ENCODE measurements at places on chromosomes 7 and 10.

GRCh38 chr7:142876991-142877910, 8.3 kb downstream of the TRPV6 start:
- no peak for DNase-seq

GRCh38 chr10:10396601-10397000, 621.1 kb upstream of the CELF2 start:
- DNase-seq, result no peak

DNA sequence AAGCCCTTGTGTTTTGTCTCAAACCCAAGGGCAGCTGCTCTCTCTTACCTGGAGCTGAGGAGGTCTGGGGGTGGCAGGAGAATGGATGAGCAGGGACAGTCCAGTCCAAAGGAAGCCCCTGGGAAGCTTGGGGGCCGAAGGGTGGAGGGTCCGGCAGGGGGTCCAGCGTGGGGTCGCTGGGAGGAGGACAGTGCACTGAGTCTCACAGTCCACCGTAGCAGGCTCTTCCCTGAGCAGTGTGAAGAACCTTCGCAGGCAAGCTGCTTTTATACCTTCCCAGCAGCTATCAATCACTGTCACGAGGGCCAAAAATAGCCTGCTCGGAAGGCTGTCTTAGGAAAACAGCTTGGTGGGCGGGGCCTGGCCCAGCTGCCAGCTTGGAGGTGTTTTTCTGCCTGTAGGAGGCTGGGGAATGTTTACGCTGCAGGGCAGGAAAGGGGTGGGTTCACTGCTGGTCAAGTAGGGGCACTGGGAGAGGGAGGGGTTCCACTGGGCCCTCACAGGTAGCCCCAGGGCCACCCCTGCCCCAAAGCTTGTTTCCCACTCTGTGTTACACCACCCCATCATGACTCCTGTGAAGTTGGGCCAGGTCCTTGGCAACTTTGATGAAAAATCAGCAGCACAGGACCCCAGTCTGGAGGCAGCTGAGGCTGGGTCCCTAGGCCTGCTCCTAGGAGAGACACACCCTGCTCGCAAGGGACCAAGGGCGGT, at the start of gene DEPP1:
TSS of gene DEPP1 (minus strand) at position 240 of the 711 bp plus-strand sequence. CDS start 779 bp downstream, outside the sequence.
- DNase-seq, result no peak

GRCh38 chr7:22610951-22611757, 111.2 kb upstream of the STEAP1B start:
- DNase-seq, result no peak

- DNase-seq, result no peak
These were observed 103.8 kb downstream of the TCF7L2 start for GRCh38 chr10:113053881-113054280.

GRCh38 chr7:158325530-158326381, 261.9 kb downstream of the PTPRN2 start:
- no peak for DNase-seq

DNA sequence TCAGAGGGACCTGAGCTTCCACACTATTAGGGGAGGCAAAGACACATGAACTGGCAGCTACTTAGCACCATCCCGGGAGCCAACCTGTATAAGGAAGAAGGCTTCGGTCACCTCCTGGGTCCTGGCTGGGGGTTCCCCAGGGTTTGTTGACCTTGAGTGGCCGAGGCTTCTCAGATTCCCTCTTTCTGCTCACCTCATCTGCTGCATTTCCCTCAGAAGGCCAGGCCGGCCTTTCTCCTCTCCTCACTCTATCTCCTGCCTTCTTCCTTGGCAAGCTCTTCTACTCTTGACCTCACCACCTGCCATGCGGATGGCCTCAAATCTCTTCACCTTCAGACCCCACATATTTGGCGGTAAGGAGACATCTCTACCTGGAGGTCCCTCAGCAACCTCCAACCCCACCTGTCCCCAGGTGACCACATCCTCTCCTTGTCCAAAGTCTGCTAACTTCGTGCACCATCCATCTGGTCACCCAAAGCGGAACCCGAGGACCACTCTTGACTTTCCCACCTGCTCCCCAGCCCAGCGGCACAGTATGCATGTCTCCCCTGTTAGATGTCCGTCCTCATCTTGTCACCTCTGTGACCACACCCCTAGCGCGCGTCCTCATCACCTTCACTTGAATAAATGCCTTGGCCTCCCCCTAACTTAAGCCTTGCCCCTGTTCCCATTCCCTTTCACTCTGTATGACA, 133.8 kb upstream of the UNC5B start:
- no peak for DNase-seq

DNA sequence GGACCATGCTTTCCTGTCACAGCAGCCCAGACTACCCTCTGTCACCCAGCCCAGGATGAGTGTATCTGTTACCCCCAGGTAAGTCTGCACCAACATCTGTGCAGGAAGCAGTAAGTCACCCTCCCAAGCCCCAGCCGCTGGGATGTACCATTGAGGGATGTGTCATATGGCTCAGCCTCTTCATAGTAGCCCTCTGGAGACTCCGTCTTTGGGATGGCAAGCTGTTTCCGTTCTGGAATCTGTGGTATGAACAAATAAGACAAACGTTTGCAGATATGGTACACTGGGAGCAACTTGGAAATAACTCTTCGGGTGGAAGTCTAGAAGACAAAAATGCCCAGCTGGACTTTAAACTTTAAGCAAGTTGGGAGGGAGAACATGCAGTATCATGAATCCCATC, 81.3 kb downstream of the AFAP1L2 start:
- no peak for DNase-seq

GRCh38 chr7:142188846-142189245, 69.0 kb downstream of the PRSS58 start:
- no peak for DNase-seq

DNA sequence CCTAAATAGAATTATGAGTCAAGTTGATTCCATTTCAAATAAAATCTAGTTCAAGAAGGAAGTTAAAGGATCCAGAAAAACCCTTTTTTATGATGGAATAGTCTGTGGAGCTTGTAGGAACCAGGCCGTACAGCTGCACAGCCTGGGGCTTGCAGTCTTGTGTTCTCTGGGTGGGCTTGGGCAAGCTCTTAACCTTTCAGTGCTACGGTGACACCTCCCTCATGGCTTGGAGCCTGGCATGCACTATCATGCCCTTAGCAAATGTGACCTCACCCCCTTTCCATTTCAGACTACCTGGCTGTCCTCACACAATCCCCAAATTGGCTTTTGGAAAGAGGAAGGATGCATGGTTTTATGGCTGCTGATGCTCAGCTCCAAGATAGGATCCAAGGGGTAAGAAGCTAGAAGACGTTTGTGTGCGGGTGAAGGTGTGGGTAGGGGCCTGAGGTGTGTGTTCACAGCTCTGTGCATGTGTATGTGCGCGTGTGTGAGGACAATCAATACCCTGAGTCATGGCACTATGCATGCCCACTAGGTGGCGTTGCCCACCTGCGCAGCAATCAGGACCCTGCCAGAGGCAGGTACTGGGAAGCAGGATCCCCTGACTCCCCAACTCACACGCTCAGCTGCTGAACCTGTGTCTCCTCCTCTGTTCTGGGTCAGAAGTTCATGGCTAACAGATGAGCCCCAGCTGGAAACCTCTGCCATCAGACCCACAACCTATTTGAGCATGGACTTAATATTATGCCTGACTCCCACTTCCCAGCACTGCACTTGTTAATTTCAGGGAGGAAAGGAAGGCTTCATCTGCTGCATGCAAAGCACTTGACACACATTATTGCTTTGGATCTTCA, 113.4 kb downstream of the PTPN20 start:
- DNase-seq, result peak; percentile 70

DNA sequence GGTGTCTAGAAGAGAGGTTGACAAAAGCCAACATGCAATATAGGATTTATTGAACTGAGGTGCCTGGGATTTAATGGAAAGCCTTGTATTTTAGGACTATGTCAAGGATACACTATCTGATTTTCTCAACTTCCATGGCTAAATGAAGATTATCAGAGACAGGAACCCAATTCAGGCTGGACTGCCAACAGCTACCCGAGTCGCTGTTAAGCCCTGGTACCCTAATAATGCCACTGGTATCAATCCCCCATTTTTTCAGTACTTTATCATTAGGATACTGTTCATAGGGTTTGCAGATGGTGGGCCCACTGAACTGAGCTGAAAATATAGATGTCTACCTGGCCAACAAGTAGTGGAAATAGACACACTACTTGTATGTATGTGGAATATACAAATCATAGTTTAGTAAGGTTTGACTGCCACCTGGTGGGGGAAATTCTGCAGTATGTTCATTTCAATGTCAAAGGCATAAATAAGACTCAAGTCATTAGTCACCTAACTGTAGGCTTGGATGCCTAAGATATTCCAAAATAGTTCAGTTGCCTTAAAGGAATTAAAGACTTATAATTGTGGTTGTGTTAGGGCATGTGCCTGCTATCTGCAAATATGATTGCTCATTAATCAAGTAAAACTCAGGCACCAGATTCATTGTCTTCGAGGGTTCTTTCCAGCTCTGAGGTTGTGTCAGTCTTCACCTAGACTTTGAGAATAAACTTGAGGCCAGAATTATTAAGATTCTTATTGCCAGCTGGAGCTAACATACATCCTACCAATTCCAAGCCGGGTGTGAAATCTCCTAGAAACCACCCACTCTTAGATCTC, 34.1 kb upstream of the NOBOX start:
- peak; percentile 3 for DNase-seq

GRCh38 chr10:132942101-132943057, at the start of gene CFAP46:
CFAP46 (minus strand) TSS chr10:132942570; CDS start chr10:132942484, 86 bp downstream.
- DNase-seq, result peak; percentile 29

- DNase-seq, result no peak
These were observed 1.0 kb upstream of the KNDC1 start for GRCh38 chr10:133158756-133159610.

DNA sequence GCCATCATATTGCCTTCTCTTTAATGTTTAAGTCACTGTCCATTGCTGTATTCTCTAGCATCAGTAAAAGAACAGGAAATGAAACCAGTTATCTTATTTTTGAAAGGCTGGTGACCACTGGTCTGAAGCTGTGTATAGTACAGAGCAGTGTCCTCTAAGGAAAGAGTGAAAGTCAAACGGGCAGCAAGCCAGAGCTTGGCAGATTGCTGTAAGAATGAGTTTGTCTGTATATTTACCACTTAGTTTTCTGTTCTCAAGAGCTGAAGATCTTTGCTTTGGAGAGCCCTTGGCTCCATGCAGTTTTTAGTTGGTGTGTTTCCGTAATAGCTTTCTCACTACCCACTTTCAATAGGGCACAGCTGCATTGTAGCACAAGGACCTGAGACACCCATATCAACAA, 31.9 kb downstream of the PCBD1 start:
- no peak for DNase-seq

- DNase-seq, result no peak
These were observed 176.0 kb downstream of the KMT2E start for GRCh38 chr7:105189859-105190492.

DNA sequence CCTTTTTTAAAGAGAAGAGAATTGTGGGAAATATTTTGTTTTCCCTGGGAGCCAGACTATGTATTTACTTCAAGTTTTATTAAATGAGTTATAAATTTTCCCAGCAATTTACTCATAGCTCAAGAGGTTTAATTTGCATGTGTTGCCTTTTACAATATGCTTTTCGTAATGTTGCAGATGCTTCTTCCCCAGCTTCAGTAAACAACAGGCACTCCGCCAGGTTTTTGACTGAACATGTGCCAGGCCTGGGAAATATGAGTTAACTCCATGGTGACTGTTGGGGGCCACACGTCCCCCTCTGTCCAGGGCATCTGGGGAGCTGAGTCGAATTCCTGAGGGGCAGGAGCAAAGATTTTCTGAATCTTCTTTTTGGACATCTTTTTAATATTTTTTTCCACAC, 545.7 kb downstream of the LRMDA start:
- DNase-seq, result no peak

GRCh38 chr7:123876557-123877256, 31.7 kb downstream of the HYAL4 start:
- no peak for DNase-seq

- DNase-seq, result no peak
These were observed 279.6 kb downstream of the ELFN1 start for GRCh38 chr7:1949681-1950055.

DNA sequence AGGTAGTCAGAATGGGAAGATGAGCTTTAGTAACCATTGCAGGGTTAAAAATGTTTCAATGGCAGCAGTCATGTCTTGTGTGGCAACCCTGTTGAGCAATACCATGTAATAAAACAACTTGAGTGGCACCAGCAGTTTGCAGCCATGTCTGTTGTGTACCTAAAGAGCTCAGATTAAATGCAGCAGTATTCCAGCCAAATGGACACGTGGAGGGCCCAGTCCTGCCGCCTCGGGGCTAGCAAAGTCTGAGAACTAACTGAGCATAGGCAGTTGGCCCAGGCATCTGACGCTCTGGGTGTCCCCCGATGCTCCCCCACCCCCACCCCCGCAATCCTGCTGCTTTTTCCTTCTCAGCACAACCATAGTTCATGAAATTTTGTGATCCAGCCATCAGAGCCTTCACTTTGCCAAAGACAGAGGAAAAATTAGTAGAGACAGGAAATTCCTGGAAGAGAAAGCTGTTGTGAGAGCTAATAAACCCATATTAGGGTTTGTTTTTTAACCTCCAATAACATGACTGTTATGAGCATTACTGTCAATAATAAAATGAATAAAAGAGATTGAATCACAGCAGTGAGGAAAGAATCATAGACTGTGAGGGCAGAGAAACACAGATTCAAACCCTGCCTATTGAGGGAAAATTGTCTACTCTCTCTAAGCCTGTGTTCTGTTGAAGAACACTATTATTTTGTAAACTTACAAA, 220.6 kb upstream of the RHOBTB1 start:
- DNase-seq, result no peak

- DNase-seq, result no peak
These were observed 66.4 kb downstream of the GALNT17 start for GRCh38 chr7:71198391-71198790.

GRCh38 chr10:129259128-129259815, 207.8 kb upstream of the MGMT start:
- DNase-seq, result no peak

All from germinal center (tissue), 1 donor.